Activated T-helper 9 cell treated with anti-CD3 and anti-CD28 coated beads, Interleukin-2, amount 50 U/mL, for 16 hours (primary cell): ENCODE measurements at places on chromosomes 4 and X.

DNA sequence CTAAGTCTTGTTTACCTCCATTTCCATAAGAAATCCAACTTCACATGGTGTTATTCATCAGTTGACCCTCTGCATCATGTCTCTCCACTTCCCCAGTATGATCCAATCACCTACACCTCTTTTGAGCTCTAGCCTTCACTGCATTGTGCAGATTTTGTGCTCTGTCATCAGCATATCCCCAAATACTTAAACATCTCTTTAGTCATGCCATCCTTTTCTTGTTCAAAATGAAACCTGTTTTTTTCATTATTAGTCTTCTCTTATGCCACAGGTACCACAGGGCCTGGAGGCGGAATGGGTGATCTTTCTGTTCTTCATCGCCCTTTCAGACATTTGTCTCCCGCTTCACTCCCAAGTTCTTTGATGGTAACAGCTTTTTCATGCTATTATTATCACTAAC, 382.7 kb upstream of the GALNTL6 start:
- DNase-seq, result no peak

DNA sequence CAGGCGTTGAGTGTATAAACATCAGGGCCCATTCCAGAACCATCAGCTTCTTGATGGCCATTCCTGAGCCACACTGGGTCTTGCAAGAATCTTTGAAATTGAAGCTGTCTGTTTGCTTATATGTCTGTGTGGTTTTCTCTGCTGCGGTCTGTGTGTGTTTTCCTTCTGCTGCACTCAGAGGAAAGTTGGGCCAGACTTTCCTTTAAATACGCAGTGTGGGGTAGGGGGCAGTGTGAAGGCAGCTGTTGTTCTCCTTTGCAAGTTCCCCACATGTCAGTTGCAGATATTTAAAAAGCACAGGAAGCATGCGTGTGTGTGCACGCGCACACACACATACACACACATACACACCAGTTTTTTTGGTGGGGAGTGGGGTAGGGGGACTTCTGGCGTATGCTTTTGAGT, 32.1 kb downstream of the CCKAR start:
- no peak for DNase-seq

DNA sequence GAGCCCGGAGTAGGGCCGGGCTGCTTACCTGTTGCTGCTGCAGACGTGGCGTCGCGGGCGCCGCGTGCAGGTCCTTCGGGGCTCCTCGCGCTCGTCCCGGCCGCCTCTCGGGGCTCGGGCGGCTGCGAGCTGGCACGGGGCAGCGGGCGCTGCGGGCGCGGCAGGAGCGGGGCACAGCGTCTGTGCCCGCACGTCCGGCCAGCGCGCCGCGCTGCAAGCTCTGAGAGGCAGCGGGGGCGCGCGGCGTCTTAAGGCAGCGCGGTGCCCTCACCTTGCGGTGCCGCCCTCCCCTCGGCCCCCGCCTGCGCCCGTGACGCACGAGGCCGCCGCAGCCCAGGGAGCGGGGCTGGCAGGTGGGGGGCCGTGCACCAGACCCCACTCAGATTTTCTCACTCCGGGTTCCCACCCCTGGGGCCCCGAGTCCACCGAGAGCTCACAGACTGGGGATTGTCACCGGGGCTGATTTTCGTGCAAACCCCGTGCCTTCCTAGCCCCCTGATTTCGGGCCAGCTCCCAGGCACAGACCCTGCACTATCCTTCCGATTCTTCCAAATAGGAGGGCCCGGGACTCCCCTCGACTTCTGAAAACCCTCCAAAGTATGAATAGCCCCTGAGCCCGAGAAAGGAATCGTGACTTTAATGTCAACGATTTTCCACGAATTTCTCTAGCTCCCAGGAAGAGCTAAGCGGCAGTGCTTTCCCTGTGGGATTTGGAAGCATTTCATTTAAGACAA, at the start of gene GPR101:
TSS of gene GPR101 (minus strand) at position 222 of the 734 bp plus-strand sequence. CDS start 2,321 bp downstream, outside the sequence.
- no peak for DNase-seq

GRCh38 chr4:19728773-19729172, 522.9 kb upstream of the SLIT2 start:
- DNase-seq, result no peak

GRCh38 chrX:14896273-14896672, 23.1 kb downstream of the MOSPD2 start:
- DNase-seq, result no peak

DNA sequence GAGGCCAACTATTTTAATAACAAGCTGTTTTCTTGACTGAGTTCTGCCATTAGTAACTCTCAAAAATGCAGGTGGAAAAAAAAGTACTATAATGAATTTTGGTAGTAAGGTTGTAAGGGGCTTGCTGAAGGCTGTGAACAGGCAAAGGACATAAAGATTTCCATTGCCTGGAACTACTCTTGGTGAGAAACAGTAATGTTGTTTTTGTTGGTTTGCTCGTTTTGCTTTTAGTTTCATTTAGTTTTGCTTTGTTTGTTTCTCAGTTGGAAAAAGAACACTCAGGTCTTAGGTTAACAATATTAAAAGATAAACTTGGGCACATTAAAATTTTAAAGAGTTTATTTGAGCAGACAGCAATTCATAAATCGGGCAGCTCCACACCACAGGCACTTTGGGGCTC, 824.5 kb upstream of the HTR2C start:
- no peak for DNase-seq

DNA sequence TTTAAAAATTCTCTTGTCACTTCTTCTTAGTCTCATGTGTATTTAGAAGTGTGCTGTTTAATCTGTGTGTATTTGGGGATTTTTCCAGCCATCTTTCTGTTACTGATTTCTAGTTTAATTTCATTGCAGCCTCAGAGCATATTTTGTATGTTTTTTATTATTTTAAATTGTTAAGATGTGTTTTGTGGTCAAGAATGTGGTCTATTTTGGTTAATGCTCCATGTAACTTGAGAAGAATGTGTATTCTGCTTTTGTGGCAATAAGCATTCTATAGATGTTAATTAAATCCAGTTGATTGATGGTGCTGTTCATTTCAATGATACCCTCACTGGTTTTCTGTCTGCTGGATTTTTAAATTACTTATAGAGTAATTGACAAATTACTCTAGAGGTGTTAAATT, 38.9 kb downstream of the ANXA10 start:
- DNase-seq, result no peak

DNA sequence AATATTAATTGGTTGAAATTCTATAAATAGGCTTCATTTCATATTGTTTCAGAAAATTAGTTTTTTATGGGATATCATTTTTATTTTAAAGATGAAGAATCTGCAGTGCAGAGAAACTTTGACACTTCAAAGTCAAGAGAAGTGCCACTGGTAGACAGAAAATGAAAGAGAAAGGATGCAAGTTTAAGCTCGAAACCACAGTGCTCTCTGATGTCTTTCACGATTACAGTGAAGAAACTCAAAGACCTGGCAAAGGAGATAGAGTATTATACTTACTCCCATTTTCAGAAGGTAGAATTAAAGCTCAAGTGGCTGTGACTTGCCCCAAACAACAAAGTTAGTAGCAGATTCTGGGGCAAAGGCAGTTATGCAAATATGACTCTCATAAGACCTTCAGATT, 745.4 kb downstream of the TECRL start:
- DNase-seq, result no peak

GRCh38 chr4:23169608-23170311, 477.0 kb downstream of the GBA3 start:
- no peak for DNase-seq

DNA sequence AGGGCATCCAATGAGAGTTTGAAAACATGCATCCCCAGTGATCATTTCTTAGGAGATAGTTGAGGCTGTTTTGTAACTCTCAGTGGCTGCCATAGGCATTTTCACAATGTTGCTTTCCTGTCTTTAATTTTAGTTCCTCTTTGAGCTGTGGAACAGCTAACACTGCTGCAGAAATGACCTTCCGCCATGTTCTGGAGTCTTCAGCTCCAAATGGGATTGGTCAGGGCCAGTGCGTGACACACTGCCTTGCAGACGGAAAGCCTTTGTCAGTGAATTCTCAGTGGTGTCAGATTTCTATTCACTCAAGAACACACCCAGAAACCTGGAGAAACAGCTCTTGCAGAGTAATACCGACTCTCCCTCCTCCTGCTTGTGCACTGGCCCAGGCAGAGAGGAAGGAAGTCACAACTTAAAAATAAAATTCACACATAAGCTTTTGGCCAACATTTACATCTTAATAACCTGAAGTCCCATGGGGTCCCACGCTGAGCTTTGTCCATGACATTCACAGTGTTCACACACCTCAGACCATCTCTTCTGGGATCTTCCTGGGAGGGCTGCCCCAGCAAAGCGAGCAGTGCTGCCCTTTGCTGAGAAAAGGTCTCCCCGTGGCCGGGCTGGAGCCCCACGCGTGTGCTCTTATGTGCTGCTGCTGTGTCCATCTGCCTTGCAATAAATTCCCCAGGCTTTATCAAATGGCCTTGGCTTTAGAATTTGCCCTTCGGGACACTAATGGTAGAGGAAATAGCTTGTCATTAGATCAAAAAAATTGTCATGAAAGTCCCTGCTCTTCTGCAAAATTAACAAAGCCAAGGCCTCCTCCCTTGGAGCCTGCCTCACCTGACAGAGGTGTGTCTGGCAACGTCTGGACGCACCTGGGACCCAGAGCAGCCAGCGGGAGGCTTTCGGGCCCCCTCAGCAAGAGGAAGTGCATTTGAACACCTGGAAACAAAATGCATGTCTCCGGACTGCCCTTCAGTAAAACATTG, 126.8 kb downstream of the IRF2 start:
- no peak for DNase-seq

- DNase-seq, result no peak
Observed at GRCh38 chrX:23792861-23793553, 10.0 kb downstream of the SAT1 start.

DNA sequence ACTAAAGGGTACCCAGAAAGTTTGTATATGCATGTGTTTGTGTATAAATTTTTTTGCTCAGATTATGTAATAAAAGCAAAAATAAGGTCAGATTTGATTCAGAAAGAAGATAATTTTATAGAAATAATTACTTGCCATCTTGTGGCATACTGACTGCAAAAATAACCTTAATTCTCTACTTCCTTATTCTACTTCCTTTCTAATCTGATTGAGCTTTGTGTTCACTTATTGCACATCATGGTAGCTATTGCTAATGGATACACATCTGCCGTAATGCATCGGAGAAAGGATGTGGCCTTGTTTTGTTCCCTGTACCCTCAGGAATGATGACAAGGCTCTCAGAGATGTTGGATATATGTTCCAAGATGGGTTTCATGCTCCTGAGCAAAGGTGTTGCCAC, 10.5 kb upstream of the GNPDA2 start:
- no peak for DNase-seq

GRCh38 chrX:135185795-135186443, 14.7 kb upstream of the CT55 start:
- DNase-seq, result no peak

DNA sequence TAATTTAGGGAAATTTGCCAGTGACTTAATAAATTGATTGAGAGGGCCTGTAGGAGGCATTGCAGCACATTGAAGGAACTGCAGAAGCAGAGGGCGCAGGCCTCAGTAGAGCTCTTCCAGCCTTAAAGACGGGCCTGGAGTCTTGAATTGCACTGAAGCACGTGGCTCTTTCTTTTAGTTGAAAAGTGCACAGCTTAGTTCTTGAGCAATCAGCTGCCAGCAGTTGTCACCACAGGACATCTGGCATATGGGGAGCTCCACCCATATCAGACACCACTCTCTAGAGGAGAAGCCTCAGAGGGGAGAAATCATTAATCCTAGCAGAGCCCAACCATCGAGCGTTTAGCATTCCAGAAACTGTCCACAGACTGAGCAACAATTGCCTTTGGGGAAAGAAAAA, 16.0 kb upstream of the FGF16 start:
- DNase-seq, result no peak

- DNase-seq, result no peak
Observed at GRCh38 chrX:36575670-36576069, 432.5 kb upstream of the FAM47C start.

- DNase-seq, result no peak
Observed at GRCh38 chr4:136505020-136505419, 1027.3 kb downstream of the PCDH18 start.

DNA sequence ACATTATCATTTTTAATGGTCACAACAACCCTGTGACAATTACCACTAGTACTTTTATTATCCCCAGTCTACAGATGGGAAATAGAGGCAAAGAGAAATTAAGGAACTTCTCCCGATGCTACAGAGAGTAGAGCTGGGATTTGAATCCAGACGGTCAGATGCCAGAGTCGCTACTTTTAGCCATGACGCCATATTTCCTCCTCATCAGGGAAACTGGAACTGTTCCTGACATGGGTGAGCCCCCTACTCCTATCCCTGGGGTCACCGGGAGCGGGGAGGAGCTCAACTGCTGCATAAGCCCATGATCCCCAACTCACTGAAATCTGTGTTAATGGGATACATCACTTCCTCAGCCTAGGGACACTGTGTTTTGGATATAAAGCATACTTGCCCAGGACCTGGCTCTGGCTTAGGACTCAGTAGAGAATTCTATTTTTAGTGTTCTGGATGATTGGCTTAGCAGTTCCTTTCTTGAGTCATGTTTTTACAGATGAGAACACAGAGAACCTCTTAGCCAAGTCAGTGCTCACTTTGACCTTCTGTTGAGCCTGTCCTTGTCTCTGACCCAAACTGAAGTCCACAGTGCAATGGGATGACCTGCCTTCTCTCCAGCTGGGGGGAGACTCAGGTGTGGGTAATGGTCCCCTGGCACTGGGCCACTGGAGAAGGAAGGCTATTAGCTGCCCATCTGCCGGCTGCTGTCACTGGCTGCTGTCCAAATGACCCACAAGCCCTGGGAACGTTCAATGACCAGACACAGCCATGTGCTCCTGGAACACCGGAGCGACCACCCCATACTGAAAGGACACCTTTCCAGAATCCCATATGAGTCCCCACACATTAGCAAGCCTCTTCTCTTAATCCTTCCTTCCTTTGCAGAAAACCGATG, 90.8 kb upstream of the SHISA3 start:
- no peak for DNase-seq

DNA sequence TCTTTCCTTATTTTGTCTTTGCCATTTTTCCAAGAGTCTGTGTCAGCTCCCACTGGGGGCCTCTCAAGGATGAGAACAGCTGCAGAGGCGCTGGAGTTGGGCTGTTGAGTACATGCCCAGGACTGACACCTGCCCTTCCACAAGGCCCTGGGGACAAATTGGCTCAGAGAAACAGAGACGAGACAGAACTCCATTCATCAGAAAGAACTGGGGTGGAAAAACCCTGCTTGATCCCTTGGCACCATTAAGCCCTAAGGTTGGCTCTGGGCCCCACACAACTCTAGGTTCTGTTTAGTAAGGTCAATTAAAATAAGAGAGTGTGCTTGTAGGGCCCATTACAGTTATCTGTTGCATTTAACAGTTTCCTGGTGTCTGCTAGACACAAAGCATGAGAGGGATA, 63.6 kb downstream of the DCX start:
- no peak for DNase-seq

- DNase-seq, result no peak
Observed at GRCh38 chr4:62618042-62618441, 1417.9 kb downstream of the ADGRL3 start.

- no peak for DNase-seq
Observed at GRCh38 chrX:63718010-63718694, 66.9 kb downstream of the ARHGEF9 start.

DNA sequence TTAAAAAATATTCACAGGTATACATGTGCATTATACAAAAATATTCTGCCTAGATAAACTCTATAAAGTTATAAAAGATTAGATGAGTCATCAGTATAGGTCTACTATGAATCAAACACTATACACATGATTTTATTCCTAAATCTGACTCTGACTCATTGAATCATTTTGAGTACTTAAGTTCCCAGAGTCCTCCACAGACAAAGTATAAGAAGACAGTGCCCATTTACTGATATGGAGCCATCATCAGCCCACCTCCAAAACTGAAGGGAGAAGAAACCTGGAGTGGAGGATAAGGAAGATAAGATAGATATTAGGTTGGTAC, 28.7 kb upstream of the ANTXR2 start:
- DNase-seq, result no peak

GRCh38 chr4:2742823-2743517, 13.2 kb downstream of the TNIP2 start:
- no peak for DNase-seq
